ENCODE measurements at places on chromosomes 4 and X.

GRCh38 chrX:16739574-16739973 is 20.2 kb downstream of the SYAP1 start:
- no peak for DNase-seq

DNA sequence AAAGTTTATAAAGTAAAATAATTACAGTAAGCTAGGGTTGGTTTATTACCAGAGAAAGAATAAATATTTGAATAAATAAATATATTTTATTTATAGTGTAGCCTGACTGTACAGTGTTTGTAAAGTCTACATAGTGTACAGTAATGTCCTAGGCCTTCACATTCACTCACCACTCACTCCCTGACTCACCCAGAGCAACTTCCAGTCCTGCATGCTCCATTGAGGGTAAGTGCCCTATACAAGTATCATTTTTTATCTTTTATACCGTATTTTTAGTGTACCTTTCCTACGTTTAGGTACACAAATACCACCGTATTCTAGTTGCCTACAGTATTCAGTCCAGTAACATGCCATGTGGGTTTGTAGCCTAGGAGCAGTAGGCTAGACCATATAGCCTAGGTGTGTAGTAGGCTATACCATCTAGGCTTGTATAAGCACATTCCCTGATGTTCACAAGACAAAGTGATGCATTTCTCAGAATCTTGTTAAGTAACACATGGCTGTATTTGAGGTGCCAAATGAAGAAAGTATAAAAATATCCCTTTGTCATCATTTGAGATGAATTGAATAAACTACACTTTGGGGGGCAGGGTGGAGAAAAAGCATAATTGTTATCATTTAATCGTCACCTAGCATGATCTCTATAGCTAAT is 14.7 kb upstream of the KLHL8 start:
- no peak for DNase-seq

- DNase-seq = no peak
These were observed 273.7 kb upstream of the NOCT start for GRCh38 chr4:138741766-138742377.

- DNase-seq = no peak
These were observed 1.5 kb downstream of the ABCE1 start for GRCh38 chr4:145099653-145100052.

DNA sequence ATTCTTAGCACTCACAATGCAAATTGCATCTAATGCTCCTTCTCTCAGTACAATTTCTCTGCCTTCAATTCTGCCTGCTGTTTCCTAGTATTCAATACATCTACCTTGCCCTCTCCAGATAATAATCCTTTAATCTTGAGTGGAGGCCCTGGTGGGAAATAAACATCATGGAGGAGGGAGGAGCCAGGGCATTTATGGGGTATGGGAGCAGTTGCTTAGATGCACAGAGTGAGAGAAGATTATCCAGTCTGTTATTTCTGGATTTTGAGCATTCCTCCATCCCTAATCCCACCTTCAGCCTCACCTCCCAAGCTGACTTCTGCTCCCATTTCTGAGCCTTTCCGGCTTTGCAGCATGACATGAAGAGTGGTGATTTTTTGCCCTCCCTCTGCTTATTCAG is 127.9 kb upstream of the PPP3CA start:
- DNase-seq = no peak

DNA sequence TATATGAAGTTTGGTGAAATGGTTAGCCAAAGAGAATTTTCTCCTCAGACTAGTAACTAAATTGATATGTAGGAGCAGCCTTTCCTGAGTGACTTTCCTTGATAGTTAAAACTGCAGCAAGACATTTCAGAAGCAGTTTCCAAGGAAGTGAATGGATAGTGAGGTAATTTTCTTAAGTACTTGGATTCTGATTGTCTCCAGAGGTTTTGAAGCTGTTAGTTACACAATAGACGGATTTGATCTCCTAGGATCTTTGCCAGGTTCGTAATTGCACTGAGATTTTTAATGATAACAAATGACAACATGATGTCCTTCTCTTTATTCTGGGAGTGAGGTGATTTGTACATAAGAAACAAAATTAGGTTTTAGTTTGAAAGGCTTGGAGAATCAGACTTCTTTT is 29.2 kb downstream of the PRRG1 start:
- no peak for DNase-seq

DNA sequence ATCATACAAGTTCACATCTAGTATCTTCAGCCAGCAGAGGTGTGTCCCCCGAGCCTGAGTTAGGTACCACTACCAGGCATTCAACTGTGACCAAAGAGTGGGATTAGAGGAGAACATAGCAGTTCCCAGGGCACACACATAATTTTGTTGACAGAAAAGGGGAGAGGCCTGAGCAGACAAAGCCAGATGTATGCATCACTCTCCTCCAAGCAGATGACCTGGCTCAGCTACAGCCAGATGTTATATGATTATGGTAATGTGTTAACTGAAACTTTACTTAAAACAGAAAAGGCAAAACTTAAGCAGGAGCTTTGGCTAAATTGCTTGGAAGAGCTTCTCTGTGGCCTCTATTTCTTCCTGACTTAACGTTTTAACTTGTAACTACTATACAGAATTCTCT is 88.9 kb downstream of the CC2D2A start:
- no peak for DNase-seq

DNA sequence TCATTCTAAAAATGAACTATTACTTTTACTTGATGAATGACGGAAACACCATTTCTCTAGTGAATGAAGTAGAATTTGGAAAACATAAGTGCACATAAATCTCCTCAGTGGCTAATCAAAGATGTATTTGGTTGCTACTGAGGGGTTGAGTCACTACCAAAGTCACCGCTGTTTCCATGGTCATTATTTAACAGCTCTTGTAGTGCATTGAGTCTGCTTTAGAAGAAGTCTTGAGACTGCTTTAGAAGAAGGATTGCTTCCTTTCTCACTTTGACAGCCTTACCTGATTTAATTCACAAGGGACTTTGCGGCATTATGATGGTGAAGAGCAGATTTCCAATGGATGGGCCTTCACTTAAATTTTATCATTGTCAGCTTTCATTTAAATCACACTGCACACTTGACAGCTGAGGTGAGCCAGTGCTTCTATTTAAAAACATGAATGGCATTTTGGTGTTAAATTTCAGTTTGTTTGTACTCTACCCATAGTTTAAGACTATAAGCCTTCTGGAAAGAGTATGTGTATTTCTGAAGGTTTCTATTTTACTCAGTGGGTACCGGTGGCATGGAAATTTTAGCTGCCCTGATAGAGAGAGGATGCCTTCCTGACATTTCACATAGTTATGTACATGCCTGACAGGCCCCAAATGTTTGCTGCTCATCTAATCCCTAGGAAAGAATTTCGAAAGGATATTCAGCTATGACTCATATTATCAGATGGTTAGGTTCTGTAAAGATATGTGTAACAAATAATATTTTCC is 9.5 kb downstream of the ASB5 start:
- no peak for DNase-seq

- no peak for DNase-seq
These were observed 67.3 kb upstream of the RAPGEF2 start for GRCh38 chr4:159035570-159035969.

DNA sequence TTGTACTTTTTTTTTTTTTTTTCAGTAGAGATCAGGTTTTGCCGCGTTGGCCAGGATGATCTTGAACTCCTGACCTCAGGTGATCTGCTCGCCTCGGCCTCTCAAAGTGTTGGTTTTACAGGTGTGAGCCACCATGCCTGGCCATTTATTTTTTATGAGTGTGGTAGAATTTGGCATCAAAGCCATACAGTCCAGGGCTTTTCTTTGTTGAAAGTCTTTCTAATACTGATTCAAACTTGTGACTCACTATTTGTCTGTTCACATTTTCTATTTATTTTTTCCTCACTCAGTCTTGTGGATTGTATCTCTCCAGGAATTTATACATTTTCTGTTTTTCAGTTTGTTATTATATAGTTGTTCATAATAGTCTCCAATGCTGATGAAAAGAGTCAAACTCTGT is 66.5 kb upstream of the SPIN4 start:
- no peak for DNase-seq

DNA sequence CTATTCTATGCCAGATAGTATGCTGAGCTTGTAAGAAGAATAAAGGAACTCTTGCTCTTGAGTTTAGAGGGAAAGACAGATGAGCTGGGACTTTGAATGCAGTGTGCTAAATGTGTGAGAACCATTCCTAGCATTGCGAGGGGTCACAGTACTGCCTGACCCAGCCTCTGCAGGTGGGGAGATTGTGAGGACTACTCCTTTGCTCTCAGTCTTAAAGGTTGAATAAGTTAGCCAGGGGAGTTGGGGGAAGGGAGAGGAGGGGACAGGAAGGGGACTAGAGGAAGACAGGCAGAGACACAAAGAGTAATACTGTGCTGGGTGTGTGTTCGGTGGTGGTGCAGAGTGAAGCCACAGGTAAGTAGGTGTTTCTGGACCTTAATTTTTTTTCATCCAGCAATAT is 41.7 kb downstream of the DCUN1D4 start:
- no peak for DNase-seq

GRCh38 chrX:50071494-50071893 is 129.3 kb downstream of the AKAP4 start:
- DNase-seq = no peak

DNA sequence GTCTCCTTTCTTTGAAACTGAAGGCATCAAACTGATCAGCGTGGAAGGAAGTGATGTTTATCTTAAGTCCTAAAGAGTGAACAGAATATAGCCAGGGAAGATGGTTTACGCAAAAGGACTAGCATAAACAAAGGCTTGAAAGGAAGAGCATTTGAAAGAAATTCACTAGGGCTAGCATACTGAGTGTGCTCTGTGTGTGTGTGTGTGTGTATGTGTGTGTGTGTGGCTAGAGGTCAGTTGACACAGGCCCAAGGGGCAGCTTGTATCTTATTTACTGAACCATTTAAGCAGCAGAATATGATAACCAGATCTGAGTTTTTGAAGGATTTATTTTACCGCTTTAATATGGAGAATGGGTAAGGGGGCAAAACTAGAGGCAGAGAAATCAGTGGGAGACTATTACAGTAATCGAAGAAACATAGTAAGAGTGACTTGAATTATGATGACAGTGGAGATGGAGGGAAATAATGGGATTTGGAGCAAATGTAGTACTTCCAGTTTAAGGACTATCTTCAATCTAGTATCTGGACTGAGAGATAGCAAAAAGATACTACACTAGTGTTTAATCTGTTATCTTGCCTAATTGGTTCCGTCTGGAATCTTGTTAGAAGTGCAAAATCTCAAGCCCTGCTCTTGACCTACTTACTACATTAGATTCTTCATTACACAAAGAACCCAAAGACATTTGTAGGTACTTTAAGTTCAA is 36.9 kb downstream of the CEP44 start:
- DNase-seq = no peak

GRCh38 chr4:86896596-86896995 is 4.4 kb upstream of the C4orf36 start:
- DNase-seq = no peak

GRCh38 chr4:825063-825970 is 612 bp downstream of the CPLX1 start:
- no peak for DNase-seq

DNA sequence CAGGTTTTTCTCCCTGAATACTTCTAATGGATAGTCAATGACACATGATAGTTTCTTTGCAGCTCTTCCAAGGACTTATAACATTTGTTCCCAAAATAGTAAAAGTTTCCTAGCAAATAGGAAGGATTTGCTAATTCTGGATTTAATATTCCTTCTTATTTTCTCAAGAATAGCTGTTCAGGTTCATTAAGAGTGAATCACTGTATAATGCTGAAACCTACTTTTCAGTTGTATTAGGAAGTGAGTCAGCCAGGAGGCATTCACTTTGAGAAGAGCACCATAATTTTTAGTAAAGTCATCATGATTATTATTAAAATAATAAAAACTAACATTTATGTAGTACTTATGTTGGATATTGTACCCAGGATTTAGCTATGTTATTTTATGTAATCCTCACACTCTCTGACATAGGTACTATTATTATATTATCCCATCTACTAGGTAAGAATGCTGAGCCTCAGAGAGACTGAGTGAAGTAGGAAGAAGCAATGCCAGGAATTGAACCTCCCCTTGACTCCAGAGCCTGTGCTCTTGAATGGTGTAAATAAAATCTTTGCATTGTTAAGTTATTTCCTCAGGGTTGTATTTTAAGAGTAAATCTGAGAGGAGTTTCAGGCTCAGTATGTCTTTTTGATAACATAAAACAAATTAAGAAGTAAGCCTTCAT is 114.8 kb downstream of the REELD1 start:
- DNase-seq = no peak

DNA sequence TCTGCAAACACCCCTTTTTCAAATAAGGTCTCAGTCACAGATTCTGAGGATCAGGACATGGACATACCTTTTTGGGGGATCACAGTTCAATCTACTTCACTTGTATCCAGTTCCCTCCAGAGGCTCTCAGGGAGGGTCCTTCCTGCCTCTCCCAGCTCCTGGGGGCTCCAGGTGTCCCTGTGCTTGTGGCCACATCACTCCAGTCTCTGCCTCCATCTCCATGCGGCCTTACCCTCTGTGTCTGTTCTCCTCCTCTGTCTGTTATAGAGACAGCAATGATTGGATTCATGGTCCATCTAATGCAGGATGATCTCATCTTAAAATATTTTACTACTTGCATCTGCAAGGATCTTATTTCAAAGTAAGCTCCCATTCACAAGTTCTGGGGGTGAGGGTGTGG is 269.6 kb downstream of the ASMT start:
- no peak for DNase-seq

- no peak for DNase-seq
These were observed 55.8 kb downstream of the MBNL3 start for GRCh38 chrX:132433001-132433400.

DNA sequence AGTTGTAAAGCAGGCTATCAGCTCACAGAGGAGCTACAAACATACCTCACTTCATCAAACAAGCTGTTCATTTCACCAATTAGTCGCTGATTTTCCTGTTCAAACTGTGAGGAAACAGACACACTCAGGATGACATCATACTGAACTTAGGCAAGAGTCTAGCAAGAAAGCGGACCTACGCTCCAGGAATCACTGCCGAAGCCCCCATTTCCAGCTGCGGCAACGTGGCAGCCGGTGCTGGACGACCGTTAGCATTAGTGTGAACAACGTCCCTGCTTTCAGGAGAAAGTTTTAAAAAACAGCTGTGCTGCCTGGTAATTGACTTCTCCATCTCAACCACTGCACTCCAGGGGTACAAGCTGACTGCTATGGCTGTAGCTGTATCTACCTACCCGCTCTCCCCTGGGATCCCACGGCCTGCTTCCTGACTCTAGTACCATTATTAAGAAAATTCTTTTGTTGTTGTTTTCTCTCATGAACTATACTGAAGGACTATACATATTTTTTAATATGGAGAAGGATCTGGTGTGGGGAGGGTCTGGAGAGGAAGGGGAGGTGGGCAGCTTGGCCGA is 38.3 kb downstream of the NSG1 start:
- DNase-seq = no peak

GRCh38 chrX:137651647-137652046 is 85.7 kb downstream of the ZIC3 start:
- no peak for DNase-seq

DNA sequence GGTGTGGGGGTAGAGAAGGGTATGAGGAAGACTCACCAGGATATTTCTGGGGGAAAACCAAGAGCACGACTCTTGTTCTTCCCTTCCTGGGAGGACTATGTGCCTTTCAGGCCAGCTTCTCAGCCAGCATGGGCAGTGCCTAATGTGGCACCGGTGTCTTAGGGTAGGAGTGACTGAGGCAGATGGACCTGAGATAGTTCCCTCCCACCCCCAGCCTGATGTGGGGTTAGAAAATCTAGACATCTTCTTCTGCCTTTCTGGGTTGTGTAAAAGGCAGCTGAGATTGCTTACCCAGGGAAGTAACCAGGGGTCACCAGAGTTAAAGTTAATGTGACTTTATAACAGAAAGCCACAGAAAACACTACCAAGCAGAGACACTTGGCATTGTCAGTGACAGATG is 127.3 kb downstream of the TMA16 start:
- no peak for DNase-seq
